ENCODE measurements at places on chromosomes 1 and 21.
A peak's percentile ranks its signal among the peaks of the same experiment; 100 is the strongest.

GRCh38 chr1:95653618-95654017 lies 419.6 kb downstream of the RWDD3 start:
- DNase-seq, result no peak

GRCh38 chr1:3588395-3588794 lies 22.9 kb downstream of the MEGF6 start:
- no peak for DNase-seq

- DNase-seq, result peak; percentile 91
Measured at GRCh38 chr1:2290595-2291510, 62.7 kb downstream of the SKI start.

DNA sequence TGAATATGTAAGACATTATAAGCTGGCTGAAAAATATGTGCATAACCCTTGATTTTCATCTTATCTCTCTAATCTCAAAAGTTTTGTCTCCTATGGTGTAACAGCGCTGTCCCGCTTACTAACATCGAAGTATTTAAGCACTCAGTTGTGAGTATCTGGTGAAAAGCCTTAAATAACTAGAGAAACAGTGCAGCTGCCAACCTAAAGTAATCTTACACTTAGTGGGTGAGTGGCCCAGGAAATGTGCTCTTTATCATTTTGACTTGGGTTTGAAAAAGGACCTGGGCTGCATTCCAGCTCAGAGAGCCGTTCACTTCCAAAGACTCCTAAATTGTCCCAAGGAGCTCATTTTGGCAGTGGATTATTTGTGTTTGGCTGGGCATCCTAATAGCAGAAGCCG lies 225.9 kb downstream of the SPATA17 start:
- DNase-seq, result no peak

DNA sequence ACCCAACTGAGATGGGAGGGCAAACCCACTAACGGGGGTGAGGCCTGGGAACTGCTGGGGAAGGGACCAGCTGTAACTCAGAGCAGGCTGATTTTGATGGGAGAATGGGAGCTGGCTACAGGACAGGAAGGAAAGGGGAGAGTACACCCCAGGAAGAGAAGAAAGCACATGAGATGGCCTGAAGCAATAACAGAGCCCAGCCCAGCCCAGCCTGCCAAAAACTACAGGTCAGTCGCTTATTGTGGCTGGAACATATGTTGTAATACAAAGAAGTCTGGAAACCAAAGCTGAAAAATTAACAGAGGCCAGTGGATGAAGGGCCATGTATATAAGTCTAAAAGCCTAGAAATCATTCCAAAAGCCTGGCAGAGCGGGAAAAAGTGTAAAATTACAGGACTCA lies 1.6 kb downstream of the ITLN2 start:
- no peak for DNase-seq

DNA sequence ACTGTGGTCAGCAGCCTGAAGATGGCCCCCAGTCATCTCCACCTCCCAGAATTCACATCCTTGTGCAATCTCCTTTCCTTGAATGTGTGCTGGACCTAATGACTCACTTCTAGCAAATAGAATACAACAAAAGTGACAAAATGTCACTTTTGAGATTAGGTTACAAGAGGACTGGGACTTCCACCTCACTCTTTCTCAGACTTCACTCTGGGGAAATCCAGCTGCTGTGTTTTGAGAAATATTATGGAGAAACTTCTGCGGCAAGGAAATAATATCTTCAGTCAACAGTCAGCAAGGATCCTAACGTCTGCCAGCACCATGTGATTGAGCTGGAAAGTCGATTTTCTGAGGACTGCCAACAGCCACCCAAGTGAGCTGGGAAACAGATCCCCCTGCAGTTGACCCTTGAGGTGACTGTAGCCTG lies 70.5 kb upstream of the GADD45A start:
- DNase-seq, result no peak

DNA sequence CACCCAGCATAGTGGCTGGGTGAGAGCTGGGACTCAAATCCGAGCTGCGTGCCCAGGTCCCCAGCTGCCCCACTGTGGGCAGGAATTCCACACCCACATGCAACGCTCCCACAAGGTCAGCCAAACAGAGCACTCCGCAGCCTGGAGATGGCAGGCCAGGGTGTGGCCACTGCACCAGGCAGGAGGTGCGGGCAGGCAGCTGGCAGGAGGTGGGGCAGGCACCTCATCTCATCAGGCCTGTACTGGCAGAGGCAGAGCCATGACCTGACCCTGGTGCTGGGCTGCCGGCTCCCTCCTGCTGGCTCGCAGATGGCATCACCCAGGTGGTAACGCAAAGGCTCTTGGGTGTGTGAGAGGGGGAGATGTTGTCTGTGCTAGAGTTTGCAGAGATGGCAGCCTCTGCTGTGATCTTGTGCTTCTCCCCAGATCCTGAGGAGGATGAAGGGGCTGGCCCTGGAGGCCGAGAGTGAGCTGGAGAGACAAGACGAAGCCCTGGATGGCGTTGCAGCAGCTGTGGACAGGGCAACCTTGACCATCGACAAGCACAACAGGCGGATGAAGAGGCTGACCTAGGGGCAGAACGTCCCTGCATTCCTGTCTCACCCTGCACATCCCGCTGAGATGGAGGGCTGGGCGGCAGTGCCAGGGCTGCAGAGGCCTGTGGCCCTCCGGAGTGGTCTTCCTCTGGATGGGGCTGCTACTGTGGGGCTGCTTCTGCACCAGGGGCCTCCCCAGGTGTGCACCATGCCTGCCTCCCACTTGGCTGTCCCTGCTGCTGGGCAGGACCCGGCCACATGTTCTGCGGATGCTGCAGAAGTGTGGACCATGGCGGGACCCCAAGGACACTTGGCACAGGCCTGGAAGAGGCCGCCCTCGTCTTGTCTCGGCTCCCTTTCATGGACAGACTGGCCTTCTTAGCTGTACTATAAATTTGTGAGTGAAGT lies 35.1 kb upstream of the PRSS38 start:
- DNase-seq, result no peak

- no peak for DNase-seq
Measured at GRCh38 chr1:223695014-223695548, 17.3 kb upstream of the CAPN2 start.

DNA sequence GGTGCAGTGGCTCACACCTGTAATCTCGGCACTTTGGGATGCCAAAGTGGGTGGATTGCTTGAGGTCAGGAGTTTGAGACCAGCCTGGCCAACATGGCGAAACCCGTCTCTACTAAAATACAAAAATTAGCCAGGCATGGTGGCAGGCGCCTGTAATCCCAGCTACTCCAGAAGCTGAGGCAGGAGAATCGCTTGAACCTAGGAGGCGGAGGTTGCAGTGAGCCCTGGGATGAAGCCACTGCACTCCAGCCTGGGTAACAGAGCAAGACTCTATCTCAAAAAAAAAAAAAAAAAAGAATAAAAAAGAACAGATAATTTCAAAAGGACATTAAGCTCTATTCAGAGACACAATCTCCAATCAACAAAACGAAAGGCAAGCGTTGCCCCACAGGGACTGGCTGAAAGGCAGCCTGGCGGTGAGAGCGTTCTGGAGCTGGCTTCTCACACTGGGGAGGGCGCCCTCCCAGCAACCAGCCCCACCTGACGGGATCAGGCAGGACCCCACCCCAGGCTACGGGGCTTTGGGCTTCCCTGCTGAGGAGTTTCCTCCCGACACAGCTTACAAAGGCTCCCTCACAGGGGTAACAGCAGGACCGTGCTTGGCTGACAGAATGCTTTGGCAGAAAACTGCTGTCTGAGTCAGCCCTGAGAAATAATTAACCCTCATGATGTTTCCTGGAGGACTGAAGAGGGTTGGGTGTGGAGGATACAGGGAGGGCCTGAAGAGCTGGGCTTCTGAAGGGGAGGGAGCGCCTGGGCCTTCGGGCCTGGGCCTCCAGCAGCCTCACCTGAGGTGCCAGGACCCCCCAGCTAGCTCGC lies 31.1 kb upstream of the SRP9 start:
- DNase-seq, result no peak

GRCh38 chr1:203028067-203028783 lies 1.9 kb downstream of the PPFIA4 start:
- no peak for DNase-seq

- DNase-seq, result no peak
Measured at GRCh38 chr1:12184008-12184681, 17.4 kb downstream of the TNFRSF1B start.

- peak; percentile 85 for DNase-seq
Measured at GRCh38 chr1:207823880-207824566, 72.2 kb downstream of the CD46 start.

DNA sequence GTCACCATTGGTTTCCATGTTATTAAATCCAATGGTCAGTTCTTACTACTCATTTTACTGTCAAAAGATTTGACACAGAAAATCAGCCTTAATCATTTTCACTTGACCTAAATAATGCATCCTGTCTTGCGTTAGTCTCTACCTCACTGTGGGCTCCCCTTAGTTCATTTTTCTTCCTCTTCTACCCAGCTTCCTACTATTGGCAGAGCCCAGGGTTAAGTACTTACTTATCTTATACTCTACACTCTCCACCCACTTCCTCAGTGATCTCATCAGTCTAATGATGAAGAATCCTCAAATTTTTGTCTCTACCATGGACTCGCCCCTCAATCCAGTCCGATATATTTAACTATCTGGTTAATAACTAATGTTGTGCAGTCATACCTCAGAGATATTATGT lies 735.9 kb downstream of the KCNT2 start:
- no peak for DNase-seq

DNA sequence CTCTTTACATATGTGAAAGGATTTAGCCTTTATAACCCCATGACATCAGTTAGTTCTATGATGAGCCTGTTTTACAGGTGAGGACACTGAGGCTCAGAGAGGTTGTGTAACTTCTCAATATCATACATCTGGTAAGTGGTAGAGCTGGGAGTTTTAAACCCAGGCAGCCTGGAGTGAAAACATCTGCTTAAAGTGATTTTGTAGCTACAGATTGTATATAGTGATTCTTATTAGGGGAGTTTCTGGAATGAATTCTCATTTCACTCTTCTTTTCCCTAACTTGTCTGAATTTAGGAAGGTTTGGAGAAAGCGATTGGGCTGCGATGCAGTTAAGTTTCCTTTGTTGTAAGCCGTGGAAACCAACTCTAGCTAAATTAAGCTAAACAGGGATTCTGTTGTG lies 175.6 kb downstream of the CAMTA1 start:
- no peak for DNase-seq

GRCh38 chr1:9770298-9770697 lies 53.5 kb downstream of the CLSTN1 start:
- no peak for DNase-seq

DNA sequence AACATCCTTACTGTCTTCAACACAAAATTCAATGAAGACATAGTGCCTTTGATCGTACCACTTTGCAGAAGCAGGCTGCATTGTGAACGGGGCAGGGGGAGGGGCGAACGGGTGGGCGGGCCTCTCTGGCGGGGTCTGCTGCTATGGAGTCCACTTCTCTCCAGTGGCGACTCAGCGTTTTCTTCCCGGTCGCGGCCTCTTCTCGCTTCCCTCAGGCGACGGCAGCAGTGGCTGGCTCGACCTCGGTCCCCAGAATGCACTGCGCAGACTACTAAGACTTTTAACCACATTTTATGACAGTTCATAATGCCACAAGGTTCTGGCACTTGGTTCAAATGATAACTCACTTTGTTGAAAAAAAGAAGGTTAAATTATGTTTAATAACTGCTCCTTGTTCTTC lies 21.2 kb downstream of the GBP2 start:
- DNase-seq, result no peak

DNA sequence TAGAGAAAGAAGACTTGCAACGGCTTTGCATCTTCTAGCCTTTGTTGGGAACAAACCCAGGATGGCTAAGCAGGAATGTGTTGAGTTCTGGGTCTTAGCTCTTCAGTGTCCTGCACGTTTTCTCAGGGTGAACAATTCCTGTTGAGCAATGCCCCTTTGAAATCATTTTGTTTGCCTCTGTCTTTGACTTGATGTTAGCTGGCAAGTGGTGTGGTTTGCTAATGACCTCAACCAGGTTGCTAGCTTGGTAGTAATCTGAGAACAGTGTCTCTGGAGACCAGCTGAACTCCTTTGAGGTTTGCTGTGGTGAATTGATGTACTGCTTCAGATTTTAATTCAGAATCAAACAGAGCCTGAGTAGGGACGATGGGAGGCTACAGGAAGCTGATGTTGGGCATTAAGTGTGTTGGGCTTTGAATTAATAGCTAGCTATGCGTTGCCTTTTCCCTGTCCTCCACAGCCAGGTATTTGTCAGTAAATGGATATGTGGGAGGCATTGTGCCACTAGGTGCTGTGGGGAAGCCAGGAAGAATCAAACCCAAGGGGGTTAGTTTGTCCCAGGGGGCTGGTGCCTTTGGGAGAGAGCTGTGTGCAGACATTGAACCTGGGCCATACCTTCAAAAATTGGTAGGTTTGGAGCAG lies 23.3 kb upstream of the SRSF10 start:
- no peak for DNase-seq

DNA sequence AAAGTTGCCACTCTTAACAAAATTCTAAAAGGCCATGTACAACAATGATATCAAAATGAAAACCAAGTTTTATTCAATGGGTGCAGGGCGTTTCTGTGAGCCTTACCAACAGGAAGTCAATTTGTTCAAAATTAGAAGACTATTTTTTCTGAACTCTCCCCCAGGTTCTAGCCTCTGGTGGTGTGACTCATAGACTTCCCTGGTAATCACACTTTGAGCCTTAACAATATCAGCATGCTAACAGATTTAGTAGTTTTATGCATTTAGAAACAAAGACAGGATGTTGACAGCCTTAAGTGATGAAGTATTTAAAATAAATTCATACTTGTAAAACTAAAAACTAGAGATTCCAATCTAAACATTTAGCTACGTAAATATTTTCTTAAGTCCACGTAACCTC lies 88.4 kb downstream of the LRRC8C start:
- DNase-seq, result peak; percentile 15
